ENCODE measurements at places on chromosomes 4 and X.

GRCh38 chr4:152545088-152545487 lies 9.2 kb upstream of the FBXW7 start:
- no peak for DNase-seq

GRCh38 chrX:8190341-8190830 lies 19.3 kb upstream of the VCX2 start:
- DNase-seq: no peak

GRCh38 chr4:151649479-151649878 lies 111.3 kb downstream of the GATB start:
- no peak for DNase-seq

DNA sequence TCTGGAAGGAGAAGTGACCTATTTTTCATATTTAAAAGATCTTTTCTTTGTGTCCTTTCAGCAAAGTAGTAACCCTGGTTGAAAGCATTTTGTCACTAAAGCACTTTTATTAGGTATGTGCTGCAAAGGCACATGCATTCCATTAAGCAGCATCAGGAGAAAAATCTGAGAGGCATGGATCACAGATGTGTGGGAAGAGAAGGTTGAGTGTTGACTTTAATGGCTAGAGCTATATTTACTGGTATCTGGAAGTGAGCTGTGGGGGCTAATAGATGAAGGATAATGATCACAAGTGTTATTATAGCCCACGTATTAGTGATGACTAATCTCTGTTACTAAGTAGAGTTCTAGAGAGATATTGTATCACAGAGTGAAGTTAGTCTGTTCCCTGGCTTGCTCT lies 1520.7 kb downstream of the ARAP2 start:
- no peak for DNase-seq

GRCh38 chr4:38829237-38829636 lies 24.6 kb upstream of the TLR1 start:
- no peak for DNase-seq

- no peak for DNase-seq
These were observed 7.1 kb downstream of the CA5B start for GRCh38 chrX:15745179-15745578.

- no peak for DNase-seq
These were observed 595.9 kb downstream of the CENPC start for GRCh38 chr4:66949419-66949818.

GRCh38 chr4:182513587-182514291 lies 270.5 kb downstream of the TENM3 start:
- DNase-seq: no peak

DNA sequence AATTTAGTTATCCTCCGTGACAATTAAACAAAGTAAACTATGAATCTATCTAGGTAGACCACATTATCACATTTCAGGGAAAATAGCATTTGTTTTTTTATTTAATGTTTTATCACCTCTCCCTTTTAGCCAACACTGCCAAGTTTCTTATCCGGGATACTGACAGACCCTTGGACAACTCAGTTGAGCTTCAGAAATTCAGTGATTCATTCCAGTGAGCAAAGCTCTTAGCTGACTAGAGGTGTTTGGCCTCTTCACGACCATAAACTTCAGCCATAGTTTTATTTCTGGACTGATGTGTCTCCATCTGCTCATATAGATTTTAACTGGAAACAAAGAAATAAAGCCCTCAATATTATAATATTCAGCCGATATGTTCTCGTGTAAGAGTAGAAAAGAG lies 15.2 kb downstream of the SLITRK2 start:
- no peak for DNase-seq

DNA sequence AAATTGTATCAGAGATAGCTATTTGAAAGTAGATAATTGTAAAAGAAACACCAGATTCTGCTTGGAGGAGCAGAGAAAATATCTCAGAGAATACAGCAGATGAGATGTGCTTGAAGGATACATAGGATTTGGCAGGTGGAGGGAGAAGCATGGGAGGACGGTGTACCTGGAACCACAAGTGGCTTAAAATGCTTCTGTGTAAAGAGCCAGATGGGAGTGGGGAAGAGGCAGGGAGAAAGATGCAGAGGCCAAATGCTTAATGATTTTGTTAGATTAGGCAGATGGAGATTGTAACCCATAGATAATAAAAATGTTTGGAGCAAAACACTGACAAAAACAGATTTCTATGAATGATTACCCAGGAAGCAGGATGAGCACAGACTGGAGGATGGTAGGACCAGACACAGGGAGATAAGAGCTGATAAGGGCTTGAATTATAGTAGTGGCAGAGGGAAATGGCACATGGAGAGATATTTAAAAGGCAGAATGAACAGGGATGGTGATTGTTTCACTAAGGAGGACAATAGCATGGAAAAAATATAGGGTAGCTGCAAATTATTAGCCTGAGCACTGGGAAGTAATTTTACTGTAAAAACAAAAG lies 145.7 kb upstream of the TBC1D9 start:
- no peak for DNase-seq

- no peak for DNase-seq
These were observed 117.3 kb downstream of the ENPP6 start for GRCh38 chr4:184100297-184100885.

GRCh38 chr4:150078041-150078578 lies at the start of gene DCLK2:
Gene DCLK2 (plus strand): TSS chr4:150078445. CDS start chr4:150079028, 583 bp downstream.
- DNase-seq: no peak

DNA sequence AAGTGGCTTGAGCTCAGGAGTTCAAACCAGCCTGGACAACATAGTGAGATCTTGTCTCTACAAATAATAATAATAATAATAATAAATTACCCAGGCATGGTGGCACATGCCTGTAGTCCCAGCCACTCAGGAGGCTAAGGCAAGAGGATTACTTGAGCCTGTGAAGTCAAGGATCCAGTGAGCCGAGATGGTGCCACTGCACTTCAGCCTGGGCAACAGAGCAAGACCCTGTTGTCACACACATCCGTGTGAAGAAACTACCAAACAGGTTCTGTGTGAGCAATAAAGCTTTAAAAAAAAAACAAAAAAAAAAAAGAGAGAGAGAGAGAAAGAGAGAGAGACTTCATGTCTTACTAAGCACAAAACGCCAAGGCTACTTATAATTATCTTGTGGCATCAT lies 42.5 kb downstream of the ANOS1 start:
- no peak for DNase-seq

- DNase-seq: no peak
These were observed 3.3 kb downstream of the SLC25A6 start for GRCh38 chrX:1388651-1389050.

DNA sequence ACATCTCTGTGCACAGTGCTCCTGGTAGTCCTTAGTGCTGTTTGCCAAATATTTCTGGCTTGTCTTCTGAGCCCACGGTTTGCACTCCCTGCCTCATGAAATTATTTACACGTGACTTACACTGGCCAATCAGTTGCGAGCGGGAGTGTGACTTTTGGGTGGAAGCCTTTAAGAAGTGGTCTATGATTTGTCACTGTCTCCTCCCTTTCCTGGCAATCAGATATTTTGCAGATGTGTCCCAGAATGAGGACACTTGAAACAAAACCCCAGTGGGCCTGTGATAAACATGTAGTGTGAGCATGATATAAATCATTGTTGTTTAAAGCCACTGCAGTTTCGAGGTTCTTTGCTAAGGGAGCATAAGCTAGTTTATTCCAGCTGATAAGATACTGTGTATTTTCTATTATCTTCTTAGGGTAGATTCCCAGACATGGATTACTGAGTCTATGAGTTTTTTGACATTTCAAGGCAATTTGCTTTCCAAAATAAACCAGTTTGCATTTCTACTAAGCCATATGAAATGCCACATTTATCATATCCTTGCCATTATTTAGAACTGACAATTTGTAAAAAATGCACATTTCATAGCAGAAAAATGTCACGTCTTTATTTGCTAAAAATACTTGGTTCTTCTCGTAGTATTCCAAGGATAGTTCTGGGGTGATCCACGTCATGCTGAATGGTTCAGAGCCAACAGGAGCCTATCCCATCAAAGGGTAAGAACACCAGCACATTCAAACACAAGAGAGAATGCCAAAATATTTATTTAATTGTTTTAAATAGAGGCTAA lies 12.0 kb downstream of the BST1 start:
- no peak for DNase-seq

- no peak for DNase-seq
These were observed 162.2 kb upstream of the NDST4 start for GRCh38 chr4:115275615-115276014.

DNA sequence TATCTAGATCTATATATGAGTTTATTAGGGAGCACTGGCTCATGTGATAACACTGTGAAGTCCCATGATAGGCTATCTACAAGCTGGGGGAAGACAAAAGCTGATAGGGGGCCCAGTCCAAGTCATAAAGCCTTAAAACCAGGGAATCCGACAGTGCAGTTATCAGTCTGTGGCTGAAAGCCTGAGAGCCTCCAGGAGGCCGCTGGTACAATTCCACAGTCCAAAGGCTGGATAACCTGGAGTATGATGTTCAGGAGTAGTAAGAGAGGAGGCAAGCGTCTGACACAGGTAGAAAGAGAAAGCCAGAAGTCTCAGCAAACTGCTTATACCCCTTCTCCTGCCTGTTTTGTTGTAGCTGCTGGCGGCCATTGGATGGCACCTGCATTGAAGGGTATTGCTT lies 177.6 kb upstream of the SPRY1 start:
- DNase-seq: no peak

DNA sequence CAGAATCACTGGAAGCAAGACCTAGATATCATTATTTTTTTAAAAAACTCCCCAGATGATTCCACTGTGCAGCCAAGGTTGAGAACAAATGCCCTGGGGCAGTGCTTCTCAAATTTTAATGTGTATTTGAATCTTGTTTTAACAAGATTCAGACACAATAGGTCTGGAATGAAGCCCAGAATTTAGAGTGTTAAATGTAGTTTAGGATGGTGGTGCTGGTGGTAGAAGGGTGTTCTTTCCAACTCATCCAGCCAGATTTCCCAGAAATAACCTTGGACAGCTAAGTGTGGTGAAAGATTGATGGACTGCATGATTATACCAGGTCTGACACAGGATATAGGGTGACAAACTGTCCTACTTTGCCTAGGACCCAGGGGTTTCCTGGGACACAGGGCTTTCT lies 120.1 kb upstream of the MED14 start:
- no peak for DNase-seq

GRCh38 chrX:118355225-118355920 lies 9.5 kb downstream of the WDR44 start:
- DNase-seq: no peak

DNA sequence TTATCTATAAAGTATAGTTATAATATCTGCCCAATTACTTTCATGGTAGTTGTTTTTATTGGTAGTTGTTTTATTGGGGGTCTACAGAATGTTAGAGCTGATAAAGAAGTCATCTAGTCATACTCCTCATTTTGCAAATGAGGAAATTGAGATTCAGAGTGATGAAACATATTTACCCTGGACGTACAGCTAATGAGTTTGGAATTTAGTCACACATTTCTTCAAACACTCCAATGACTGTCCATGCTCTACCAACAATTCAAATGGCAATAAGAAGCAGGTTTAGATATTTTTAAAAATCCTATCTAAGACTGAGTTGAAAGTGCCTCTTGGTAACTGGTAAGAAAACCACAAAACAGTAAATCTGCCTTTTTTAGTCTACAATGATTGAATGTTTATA lies 98.2 kb downstream of the MAGEC1 start:
- DNase-seq: no peak

DNA sequence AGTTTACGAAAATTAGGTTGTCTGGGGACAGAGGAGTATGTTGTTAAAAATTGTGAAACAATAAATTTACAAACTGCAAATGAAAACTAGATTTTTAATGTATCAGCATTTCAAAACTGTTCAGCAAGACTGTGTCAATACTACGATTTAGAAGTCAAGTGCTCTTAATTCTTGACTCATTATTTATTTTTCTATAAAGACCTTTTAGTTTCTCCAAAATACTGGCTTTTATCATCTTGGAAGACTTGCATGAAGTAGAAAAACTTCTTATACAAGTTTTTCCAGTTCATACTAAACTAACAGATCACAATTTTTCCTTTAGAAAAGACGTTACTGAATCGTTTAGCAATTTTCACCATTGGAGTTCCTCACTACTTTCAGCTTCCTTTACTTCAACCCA lies 231.4 kb downstream of the PPP3CA start:
- no peak for DNase-seq

GRCh38 chr4:185254434-185254833 lies 45.0 kb downstream of the SNX25 start:
- DNase-seq: no peak

DNA sequence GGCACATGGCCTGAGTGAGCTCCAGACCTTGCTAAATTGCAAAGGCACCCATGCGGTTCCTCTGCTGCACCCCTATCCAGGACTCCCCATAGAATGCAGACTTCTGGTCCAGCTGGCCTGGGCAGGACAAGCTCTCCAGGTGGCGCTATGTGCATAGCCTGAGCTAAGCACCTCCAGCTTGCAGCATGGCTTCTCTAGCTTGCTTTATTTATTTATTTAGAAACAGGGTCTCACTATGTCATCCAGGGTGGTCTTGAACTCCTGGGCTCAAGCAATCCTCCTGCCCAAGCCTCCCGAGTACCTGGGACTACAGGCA lies 5.5 kb upstream of the WFS1 start:
- no peak for DNase-seq

DNA sequence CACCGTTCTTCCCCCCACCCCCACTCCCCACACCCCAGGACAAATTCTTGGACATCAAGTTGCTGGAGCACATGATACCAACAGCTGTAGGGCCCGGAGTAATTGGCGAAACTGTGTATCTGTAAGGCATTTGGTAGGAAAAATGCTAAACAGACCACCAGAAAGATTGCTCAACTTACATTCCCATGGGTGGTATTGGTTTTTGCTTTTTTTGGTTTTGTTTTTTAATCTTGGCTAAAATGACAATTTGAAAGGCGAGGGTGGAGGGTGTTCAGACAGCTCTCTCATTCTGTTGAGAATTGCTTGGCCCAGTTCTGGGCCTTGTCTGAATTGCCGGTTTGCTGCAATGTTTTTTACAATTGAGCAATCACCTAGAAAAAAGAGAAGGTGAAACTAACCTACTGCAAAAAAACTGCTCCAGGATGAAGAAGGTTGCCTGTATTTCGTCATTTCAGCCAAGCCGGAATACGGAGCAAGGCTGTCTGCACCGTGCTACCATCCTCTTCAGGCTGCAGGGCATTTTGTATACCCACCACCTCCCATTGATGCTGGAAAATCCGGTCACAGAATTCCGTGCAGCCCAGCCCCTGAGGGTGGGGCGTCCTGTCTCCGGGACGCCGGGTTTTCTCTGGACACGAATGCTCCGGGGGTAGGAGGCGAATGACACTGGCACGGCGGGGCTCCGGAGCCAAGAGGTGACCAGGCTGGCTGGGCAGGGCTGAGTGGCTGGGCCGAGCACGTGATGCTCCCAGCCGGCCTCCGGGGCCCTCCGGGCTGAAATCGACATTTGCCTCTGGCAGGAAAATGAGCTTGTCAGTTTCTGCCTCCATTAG lies at the start of gene CLCN4:
Gene CLCN4 (plus strand): TSS at position 777 of the 833 bp plus-strand sequence. CDS start 28,058 bp downstream, outside the sequence.
- DNase-seq: no peak

All from Panc1 (cell line).